ENCODE measurements at places on chromosomes 5 and 9.

DNA sequence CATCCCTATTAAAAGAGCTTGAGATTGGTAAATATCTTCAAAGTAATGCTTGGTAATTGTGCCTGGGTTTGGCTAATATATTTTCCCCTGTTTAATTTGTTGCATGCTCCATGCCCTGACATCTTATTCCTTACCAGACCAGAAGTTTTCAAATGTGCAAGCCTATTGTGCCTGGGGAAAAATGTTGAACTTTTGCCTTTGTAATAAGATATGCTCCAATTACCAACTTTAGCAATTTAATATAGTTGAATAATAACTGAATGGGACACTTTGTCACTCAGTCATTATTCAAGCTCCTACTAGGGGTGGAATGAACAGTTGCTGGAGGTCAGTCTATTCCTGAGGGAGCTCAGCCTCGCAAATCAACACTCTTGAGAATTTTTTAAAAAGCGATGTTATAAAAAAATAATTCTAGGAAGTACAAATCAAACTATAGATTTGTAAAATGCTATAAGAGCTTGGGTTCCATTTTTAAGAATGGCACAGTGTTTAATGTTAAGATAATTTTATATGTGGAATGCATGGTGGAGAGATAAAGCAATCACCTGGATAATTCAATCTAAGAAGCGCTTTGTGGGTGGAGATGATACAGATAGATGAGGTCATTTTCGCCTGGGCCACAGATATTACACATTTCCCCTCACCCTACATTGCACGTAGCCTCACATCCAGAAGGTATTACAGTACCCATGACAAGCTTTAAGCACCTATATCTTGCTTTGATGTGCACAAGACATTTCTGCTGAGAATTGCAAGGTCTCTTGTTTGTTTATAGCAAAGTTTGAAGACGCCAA lies 231.8 kb downstream of the PIK3R1 start:
- ATAC-seq = no peak

GRCh38 chr5:168329302-168329701 lies 37.9 kb downstream of the WWC1 start:
- no peak for ATAC-seq

- ATAC-seq = no peak
Observed at GRCh38 chr9:120713257-120714087, 798 bp downstream of the MEGF9 start.

GRCh38 chr9:68473790-68474189 lies 66.9 kb downstream of the TMEM252 start:
- no peak for ATAC-seq

DNA sequence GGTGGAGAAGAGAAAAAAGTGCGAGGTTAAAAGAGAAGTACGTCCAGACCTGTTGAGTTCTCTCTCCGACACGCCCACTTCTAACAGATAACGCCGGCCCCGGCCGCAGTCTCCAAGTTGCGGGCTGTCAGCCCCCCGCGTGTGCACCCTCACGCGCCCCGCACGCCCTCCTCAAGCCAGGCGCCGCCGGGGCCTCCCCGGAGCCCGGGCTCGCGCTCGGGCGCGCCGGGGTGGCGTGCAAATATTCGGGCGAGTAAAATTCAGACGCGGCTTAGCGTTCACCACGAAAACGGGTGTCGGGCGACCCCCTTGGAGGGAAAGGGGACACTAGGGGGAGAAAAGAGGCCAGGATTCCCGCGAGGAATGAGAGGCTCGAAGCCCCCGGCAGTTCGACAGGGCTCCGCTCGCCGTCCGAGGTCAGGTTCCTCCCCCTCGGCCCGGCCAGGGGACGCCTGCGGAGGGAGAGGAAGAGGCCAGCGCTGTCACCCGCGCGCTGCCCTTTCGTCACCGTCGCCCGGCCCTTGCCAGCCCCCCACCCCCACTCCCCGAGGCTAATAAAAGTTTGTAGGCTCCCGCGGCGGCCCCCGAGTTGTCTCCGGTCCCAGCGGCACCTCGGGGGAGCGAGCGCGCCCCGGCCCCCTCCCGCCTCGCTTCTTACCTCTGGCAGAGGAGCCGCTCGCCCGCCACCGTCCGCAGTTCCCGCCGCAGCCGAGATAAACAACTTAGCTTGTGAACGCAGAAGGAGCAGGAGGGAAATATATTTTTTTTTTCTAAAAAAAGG lies 743 bp downstream of the NR3C1 start:
- no peak for ATAC-seq

DNA sequence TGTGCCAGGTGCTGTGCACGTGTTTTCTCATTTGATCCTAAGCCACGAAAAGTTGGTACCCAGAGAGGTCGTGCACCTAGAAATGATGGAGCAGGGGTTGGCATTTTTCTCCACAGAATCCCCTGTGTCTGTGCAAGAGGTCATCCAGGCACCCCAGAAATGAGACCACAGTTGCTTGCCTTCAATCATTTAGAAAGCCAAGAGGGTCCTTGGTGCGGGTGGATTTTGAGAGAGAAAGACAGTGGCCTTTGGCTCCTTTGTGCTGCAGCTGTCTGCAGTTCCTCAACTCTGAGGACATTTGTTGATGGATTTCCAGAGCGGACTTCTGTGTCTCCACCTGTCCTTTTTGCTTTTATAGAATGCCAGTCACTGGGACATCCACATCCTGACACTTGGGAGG lies 33.8 kb upstream of the SPRY4 start:
- ATAC-seq = no peak

- no peak for ATAC-seq
Observed at GRCh38 chr9:129111528-129112151, 425 bp downstream of the PTPA start.

DNA sequence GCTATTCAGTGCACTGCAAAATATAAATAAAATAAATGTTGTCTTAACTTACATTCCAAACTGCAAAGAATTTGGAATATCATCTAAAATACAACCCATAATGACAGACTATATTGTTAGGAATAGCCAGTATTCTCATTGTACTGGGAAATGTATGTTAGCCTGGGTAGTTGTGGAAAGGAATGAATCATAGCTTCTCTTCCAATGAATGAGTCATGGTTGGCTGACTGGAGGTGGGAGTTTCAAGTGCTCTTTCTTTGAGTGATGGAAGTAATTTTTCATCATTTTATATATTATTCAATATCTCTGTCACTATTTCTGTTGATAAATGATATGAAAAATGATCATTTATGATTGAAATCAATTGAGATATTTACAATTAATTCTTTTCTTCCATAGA lies 158.6 kb upstream of the ARRDC3 start:
- no peak for ATAC-seq

DNA sequence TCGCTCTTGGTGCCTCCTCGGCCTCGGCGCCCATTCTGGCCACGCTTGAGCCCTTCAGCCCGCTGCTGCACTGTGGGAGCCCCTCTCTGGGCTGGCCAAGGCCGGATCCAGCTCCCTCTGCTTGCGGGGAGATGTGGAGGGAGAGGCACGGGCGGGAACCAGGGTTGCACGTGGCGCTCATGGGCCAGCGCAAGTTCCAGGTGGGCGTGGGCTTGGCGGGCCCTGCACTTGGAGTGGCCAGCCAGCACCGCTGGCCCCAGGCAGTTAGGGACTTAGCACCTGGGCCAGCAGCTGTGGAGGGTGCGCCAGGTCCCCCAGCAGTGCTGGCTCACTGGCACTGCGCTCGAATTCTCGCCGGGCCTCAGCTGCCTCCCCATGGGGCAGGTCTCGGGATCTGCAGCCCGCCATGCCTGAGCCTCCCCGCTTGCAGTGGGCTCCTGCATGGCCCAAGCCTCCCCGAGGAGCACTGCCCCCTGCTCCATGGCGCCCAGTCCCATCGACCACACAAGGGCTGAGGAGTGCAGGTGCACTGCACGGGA lies 106.4 kb downstream of the SMC2 start:
- no peak for ATAC-seq

DNA sequence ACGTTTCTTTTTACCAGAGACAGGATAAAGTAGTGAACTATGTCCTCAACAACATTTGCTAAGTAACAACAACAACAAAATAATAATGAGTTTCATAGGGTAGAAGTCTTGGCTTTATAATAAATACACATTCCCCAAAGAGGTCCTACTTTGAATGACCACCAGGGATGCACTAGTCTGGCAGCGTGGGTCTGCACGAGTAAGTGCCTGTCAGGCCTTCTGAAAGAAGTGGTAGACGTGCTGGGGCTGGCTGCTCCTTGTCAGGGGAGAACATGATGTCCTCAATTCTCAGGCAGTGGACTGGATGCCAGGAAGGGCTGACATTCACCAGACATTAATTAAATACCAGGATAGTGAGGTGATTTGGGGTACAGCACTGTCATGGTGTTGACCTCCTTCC lies 331.1 kb downstream of the TMEM38B start:
- ATAC-seq = no peak

DNA sequence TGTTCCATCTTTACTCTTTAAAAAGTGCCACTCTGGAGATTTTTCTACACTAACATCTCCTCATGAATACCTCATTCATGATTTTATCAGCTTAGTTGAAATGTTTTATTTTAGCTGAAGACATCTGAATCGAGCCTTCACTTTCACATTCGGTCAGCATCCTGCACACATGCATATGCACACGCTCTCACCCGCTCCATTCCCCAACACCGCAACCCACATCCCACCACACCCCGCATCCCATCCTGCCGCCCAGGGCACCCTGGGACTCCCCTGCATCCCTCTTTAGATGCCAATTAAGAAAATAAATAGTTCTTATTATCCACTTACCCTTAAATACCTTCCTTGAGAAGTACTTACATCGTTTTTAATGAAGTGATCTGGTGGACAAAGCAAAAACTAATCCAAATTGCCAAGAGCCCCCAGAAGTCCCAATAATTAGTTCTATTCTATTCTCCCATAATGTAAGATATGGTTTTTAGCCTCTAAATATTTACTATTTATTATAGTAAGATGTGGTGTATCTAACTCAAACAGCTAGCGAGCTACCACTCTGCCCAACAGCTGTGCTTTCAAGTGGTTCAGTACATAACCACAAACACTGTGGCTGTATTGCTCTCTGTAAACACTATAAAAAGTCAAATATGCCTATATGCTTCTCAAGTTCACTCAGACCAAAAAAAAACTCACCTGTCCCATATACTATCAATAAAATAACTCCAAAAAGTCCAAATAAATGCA lies 38.2 kb downstream of the GZMK start:
- ATAC-seq = no peak

DNA sequence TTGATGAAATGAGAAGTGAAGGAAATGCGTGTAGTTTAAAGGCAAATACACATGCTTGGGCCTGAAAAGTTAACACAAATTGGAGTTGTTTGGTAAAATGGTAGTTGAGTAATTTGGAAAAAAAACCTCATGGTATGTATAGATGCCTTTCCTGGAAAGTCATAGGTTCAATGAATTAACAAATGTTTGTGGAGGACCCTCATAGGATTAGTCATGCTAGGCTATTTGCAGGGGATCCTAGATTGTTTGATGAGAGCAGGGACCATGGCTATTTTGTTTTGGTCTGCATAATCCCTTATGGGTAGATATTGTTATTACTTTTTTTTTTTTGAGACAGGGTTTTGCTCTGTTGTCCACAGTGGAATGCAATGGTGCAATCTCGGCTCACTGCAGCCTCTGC lies 93.5 kb upstream of the NR3C1 start:
- no peak for ATAC-seq
